ENCODE measurements at places on chromosomes 6 and 20.

DNA sequence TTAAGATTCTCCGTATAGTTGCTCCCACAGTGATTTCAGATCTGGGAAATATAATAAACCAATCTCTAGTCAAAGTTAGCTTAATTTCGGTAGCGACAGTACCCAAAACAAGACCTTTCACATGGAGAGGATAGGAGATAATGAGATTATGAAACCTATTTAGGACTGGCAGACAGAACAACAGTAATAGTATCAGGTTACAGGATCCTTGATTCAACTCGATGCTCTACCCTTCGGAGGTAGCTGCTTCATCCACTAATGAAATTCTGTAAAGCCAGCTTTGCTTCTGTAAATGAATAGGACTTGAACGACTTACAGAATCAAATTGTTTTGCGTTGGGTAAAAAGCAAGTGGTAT lies 534 bp upstream of the AKIRIN2 start:
- DNase-seq, result peak; percentile 52

DNA sequence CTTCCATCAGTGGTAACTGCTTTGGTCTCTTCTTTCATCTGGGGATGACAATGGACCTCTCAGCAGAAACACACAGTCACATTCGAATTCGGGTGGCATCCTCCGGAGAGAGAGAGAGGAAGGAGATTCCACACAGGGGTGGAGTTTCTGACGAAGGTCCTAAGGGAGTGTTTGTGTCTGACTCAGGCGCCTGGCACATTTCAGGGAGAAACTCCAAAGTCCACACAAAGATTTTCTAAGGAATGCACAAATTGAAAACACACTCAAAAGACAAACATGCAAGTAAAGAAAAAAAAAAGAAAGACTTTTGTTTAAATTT lies 6.1 kb downstream of the EDN1 start:
- DNase-seq, result peak; percentile 91

DNA sequence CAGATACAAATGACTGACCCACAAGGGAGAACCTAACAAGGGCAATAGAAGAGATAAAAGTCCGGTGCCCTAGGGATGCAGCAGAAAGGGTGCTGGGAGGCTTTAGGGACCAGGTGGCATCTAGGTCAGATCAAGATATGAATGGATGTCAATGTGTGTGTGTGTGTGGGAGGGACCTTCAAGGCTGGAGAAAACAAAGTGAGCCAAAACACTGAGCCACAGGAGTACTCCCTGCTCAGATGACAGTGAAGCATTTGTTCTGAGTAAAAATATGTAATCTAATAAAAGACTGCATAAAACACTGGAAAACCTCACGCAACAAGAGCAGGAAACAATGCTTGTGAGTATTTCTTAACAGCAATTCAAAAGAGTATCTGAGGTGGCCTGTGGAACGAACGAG lies 28.2 kb downstream of the ZNF337 start:
- no peak for DNase-seq

DNA sequence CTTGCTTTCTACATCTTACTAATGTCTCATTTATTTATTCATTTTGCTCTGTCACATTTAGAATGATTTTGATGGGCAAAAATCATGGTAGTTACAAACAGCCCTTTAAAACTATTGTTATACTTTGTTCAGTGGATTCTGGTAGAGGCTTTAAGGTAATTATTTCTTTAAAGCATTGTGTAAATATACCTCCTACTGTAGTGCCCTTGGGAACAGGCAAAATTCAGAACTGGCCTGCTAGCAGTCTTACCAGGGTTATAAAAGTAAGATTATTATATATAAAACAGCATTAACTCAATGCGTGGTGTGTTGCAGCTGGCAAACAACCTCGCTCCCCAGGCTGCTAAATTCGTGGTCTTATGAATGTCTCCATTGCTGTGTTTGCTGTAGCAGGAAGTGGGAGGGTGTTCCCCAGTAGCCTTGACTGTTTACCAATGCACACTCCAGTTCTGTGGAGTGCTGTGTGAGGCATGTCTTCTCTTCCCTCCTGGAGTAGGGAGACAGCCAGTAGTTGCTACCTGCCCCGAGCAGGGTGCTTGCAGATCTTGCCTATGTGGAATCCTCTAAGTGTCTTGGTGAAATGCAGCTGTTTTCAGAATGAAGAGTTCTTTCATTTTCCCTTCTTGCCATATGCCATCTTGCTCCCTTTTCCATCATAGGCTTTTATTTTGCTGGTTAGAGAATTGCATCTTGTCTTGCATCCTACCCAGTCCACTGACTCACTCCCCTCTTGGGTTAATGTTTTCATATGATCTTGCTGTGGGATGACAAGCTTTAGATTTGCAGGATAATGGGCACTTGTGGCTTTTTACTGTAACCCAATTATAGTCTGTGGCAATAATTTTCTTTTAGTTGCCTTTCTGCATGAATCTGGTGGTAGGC lies 45.3 kb downstream of the IGF2R start:
- no peak for DNase-seq

- no peak for DNase-seq
Measured at GRCh38 chr20:17870086-17870740, 98.4 kb downstream of the SNX5 start.

DNA sequence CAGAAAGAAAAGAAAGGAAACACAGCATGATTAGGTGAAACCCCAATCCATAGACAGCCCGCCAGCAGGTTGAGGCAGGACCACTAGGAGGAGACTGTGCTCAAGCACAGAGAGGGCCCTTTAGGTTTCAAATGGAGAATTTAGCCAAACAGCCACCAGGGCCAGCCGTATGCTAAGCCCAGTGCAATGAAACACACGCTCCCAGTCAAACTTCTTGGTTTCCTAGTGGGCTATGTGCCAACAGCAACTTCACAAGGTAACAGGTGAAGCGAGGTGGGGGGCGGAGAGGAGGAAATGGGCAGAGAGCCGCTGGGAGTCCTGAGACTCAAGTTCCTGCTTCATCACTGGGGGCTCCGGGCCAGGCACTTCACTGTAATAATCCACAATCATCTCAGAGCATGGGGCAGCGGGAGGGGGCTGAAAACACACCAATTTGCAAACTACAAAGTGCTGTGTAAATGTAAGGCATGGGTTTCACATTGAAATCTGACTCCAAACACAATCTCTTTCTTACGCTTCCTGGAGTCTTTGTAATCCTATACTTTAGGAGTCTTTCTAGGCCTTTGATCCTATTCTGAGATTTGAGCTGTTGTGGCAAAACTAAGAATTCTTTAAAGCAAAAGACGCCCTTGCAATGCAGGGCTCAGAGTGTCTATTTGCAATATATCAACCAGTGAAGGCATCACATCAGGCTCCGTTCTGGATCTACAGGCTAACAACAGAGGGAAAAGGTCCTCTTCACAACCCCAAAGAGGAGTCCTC lies 117.3 kb downstream of the OPRM1 start:
- peak; percentile 47 for DNase-seq

DNA sequence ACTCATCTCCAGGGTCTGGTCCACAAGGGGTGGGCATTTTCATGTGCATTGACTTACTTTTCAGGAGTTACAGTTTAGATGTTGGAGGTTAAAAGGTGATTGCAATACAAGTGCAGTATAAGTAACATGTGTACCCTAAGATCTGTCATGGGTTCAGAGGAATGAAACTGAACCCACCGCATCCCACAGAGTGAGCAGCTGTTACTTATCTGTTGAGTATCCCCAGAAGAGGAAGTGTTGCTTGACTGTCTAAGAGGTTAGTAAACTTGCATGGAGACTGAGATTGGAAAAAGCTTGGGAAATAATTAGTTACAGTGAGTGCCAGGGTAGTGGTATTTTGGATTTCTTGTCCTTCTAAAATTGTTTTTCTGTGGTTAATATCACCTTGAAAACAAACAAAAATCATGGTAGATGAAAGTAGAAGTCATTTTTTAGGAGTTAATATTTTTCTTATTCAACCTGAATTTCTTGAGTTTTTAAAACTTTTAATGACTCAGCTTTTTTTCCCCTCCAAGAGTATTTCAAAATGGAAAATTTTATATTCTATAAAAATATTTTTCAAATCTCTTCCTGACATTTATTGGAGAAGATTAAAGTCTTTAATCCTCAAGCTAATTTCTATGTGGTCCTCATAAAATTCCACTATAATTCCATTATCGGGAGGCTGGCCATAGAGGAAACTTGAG lies 306.1 kb downstream of the ZNF217 start:
- no peak for DNase-seq

GRCh38 chr6:26420688-26421171 lies 18.7 kb downstream of the BTN3A1 start:
- peak; percentile 63 for DNase-seq

DNA sequence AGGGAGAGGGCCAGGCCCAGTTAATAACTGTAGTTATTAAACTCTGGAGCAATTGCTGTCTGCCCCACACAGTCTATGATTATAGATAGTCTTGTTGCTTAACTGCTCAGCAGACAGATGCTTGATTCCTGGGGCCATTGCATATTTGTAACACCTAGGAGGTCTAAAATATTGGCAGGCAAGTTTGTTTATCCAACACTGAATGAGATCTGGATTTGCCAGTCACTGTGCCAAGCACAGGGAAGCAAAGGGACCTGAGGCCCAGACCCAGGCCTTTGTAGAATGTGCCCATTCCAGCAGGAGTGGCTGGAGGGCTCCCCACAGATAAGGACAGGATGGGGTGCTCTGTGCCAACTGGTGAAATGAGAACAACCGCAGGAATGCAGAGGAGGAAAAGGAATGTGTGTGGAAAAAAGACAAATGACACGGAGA lies 17.6 kb upstream of the ENTPD6 start:
- peak; percentile 66 for DNase-seq

GRCh38 chr20:53352727-53353440 lies 240.8 kb downstream of the ZNF217 start:
- DNase-seq, result no peak

GRCh38 chr6:89297695-89298351 lies 17.3 kb downstream of the GABRR2 start:
- DNase-seq, result peak; percentile 96

DNA sequence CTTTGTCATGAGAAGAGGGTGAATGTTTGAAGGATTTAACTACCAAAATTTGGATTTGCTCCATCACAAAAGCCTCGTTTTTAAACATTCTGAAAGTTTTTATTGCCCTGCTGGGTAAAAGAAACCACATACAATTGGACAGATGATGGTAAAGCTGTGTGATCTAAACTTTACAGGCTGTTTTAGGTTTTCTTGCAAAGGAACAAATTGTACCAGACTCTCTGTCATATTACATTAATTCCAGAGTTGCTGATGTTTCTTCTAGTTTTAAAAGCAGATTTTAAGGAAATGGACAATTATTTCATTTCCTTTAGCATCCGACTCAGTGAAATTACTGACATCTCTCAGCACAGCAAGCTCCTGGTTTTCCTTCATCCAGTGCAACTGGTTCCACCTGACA lies 53.2 kb downstream of the CRYBG1 start:
- DNase-seq, result no peak

DNA sequence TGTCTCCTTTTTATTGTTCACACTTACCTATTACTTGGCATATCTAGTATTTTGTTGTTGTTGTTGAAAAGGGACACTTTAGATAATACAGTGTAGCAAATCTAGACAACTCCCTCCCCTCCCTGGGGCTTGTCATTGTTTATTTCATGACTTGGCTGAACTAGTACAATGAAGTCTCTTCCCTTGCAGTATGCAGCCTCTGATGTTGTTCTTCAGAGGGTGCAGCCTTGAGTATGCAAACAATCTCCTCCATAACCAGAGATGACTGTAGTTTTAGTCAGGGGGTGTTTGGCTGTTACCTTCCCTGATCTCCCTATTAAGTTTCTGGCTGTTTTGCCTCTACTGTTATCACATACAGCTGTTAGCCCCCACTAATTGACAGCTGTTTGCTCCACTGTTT lies 315.4 kb upstream of the RUNX2 start:
- DNase-seq, result no peak

GRCh38 chr20:18287546-18287914 lies 797 bp upstream of the ZNF133 start:
- no peak for DNase-seq

DNA sequence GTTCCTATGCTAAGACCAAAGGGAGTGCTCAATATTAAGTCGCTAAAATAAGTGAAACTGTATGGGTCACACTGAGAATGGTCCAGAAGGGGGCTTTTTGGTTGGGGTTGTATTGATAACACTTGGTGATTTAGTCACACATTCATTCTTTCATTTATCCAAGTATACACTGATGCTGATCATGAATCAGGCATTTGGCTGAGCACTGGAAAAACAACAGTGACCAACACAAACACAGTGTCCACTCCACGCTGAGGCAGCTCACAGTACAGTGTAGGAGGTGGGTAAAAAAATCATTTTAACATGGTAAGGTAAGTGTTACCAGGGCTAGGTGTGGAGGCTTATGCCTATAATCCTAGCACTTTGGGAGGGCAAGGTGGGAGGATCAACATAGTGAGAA lies 9.2 kb upstream of the FAM83C start:
- no peak for DNase-seq

DNA sequence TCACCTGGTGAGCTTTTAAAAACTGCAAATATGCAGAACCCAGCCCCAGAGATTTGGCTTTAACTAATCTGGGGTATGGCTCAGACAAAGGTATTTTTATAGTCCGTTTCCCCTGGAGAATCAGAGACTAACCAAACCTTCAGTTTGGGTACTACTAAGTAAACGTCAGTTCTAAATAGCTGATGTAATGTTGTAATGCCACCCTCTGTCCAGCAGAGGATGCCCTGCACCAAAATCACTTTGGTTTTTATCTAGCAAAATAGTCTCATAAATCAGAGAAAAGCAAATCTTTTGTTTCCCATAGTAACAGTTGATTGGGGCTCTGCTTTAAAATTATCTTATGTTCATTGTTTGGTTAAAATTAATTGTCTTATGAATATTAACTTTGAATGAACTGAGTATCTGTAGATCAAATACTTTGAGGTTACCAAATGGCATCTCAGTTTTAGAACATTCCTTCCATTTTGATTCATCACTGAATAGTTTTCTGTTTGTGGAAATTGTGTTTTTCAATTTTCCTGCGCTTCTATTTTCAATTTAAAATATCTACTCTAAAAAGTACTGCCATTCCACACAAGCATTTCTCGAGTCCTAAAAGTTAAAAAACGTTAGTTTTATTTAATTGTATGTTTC lies 278.3 kb upstream of the PLCB4 start:
- DNase-seq, result peak; percentile 51

DNA sequence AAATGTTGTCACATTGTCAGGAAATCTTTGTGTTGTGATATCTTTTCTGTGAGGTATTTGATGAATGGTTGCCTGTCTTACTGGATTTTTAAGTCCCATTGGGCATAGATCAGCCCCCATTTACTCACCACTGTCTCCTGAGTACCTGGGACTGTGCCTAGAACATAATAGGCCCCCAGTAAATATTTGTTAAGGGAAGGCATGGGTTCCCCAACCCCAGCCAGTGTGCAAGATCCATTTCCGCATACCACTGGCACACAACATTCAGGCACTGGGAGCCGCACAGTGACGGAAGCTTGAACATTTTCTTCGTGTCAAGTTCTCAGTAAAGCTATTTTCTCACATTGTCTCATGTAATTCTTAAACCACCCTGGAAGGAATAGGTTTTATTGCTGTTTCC lies 72.2 kb downstream of the UNC5CL start:
- DNase-seq, result no peak

GRCh38 chr6:52409499-52409898 lies 10.6 kb upstream of the EFHC1 start:
- no peak for DNase-seq
